Endodermal cell (in vitro differentiated cells): ENCODE measurements at places on chromosomes 3 and 15.

- DNase-seq, result no peak
Observed at GRCh38 chr3:59288951-59289350, 239.1 kb upstream of the CFAP20DC start.

DNA sequence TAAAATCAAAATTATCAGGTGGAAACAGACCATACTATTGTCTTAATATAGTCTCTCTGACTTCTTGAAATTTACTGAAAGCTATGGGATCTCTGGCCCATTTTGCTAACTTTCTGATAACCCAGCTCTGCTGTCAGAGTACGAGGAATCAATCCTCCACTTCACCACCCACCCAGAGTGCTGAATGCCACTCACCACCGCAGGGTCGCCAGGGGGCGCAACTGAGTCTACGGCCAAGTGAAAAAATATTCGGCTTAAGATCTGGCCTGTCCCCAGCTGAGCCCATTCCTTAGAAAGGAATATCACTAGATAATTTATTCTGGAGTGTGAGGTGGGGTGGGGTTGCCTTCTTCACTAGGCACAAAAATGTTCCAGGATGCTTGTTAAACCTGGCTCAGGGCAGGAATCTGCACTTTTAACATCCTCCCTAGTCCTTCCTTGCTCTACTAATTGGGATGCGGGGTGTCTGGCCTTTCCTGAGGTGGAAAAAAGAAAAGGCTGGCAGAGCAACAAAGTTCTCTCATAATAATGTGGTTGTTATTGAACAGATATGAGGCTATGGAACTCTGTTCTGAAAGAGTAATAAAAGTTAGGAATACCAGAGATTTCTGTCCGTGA, 520.6 kb downstream of the MFSD1 start:
- peak; percentile 93 for DNase-seq

DNA sequence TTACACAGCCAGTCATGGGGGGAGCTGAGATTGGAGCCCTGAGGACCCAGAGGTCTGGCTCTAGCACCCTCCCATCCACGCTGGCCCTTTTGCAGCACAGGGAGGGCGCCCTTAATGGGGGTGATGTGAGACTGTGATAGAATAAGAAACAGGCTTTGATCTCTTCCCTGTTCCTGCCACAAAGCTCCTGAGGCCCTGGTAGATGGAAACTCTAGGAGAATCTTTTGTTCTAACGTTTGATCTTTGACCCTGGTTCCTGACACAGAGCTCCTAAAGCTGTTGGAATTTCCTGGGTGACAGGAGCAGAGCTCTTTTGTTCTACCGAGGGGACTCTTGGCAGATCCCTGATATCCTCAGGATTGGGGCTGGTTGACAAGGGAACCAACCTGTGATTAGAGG, 1.2 kb upstream of the UROC1 start:
- no peak for DNase-seq

DNA sequence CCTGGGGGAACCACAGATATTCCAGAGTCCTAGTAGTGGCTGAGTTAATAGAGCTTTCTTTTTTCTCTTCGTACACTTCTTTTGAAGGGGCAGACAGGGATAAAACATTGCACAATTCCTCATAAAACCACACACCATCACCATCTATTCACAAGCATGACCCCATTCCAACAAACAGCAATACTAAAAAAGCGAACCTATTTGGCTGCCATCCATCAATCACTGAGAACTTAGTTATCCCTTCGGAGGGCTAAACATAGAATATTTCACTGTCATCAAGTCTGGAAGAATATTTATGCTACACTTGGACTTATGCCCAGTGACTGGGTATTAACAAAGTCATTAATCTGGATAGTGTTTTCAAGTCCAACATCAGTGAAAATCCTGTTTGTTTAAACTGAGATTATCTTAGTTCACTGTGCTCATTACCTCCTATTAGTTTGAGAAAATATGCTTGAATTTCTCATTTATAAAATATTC, 80.3 kb upstream of the PRTG start:
- DNase-seq, result no peak

- no peak for DNase-seq
Observed at GRCh38 chr3:73504239-73504638, 120.5 kb downstream of the PDZRN3 start.

DNA sequence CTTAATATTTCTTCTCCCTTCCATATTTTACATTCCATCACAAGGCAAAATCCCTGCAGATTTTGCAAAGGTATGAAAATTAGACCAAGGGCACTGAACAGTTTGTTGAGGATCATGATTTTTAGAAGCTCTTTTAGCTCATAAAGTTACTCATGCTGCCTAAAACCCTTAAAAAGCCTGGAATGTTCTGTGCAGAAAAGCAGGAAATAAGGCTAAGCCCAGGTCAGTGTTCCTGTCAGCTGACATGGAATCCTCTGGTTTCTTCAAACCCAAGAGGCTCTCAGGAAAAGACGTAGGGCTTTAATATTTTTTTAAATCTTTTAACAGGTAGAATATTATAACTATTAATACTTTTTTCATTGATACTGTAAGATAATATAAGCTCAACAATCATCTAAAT, 8.2 kb downstream of the CBLB start:
- no peak for DNase-seq

- DNase-seq, result no peak
Observed at GRCh38 chr3:68135067-68135466, 480.7 kb upstream of the SUCLG2 start.

DNA sequence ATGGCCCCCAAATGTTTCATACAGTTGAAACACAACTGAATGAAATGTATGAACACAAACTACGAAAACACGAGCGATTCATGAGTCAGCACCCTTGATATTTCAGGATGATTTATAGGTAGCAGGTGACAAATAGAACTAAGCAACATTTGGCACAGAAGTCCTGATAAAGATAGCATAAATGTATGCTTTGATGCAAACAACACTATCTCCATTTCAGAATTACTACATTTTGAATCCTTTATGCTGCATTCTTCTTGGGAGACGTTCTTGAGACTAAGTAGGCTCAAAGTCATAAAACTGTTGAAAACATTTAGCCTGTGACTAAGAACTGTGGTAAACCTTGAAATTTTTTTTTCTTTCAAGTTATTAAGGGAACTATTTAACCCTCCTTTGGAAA, 200.3 kb upstream of the ICE2 start:
- no peak for DNase-seq

GRCh38 chr3:142215106-142215505, 10.3 kb downstream of the GK5 start:
- DNase-seq, result no peak

- DNase-seq, result no peak
Observed at GRCh38 chr3:119443179-119443578, 20.2 kb downstream of the TMEM39A start.

- no peak for DNase-seq
Observed at GRCh38 chr15:92661069-92661468, 5.5 kb upstream of the FAM174B start.

DNA sequence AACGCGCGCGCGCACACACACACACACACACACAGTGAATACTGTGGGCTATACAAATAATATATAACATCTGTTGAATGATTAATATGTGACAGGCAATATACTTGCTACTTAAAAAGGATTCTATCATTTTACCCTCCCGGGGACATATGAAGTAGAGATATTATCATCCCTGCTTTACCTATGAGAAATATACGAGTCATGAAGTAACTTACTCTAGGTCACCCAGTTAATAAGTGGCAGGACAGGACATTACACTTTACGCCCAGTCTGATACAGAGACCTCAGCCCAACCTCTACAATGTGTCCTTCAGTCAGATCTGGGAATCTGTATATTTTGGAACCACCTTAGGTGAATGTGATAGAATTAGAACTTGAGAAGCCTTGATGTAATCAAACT, 55.4 kb downstream of the CCDC54 start:
- DNase-seq, result no peak

DNA sequence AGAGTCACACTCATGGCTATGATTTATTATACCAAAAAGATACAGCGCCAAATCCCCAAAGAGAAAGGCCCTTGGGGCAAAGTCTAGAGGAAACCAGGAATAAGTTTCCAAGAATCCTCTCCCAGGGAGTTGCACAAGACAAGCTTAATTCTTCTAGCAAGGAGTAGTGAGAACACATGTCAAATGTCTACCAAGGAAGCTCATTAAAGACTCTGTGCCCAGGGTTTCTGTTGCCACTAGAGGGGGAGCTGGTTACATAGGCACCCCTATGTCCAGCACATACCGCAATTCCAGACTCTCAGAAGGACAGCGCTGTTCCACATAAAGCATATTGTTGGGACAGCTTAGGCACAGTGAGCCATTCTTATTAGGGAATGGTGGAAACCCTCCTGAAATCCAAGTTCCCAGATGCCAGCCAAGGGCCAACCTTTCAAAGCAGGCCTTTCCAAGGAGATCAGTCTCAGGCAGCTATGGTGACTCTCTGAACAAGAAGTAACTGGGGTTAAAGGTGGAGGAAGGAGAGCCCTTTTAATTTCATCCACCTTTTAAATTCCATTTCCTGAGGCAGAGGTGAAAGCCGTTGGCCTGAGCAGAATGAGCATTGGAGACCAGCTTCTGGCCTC, 194.2 kb downstream of the UACA start:
- peak; percentile 63 for DNase-seq

GRCh38 chr3:66933233-66933632, 64.9 kb upstream of the KBTBD8 start:
- peak; percentile 49 for DNase-seq

DNA sequence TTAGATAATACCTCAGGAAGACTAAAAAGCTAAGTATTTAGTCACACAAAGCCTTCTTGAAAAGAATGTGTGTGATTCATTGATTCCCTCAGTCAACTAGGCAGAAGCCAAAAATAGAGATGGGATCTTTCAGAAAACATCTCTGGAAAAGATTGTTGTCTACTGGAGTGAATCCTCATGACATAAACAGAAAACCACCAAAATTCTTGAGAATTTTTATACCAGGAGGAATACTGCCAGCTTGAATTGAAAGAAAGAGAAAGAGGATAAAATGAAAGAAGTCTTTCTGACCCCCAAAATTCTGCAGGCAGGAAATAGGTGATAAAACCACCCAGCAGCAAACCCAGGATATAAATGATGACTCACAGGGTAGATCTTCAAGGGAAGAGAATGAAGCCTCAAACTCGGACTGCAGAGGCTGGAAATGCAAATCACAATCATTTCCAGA, 363.1 kb upstream of the PLSCR5 start:
- DNase-seq, result no peak
